ENCODE measurements at places on chromosomes 3 and 15.

GRCh38 chr15:45177285-45177684, 10.5 kb downstream of the SHF start:
- no peak for DNase-seq

DNA sequence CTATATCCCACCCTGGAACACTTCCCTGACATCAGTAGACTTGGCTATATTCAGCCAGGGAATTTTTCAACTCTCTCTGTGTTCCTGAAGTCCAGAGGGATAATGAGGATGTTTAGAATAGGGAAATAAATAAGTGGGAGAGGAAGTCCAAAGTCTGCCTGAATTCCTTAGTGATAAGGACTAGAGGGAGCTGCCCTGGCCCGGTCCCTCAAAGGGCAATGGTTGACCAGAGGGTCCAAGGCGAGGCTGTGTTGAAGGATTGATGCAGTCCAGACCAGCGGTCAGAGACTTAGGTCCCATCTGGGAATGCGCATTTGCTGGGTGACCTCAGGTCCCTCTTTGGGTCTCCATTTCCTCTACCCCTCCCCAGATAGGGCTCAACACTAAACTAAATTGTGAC, 7.9 kb downstream of the VIPR1 start:
- DNase-seq = no peak

GRCh38 chr3:58586776-58587192, 9.6 kb upstream of the FAM107A start:
- DNase-seq = no peak

- DNase-seq = no peak
These were observed 446.1 kb downstream of the CNTN4 start for GRCh38 chr3:2544718-2545117.

- no peak for DNase-seq
These were observed 746.4 kb upstream of the NR2F2 start for GRCh38 chr15:95584088-95584487.

GRCh38 chr15:95261546-95261945, 1030.2 kb downstream of the MCTP2 start:
- DNase-seq = no peak

DNA sequence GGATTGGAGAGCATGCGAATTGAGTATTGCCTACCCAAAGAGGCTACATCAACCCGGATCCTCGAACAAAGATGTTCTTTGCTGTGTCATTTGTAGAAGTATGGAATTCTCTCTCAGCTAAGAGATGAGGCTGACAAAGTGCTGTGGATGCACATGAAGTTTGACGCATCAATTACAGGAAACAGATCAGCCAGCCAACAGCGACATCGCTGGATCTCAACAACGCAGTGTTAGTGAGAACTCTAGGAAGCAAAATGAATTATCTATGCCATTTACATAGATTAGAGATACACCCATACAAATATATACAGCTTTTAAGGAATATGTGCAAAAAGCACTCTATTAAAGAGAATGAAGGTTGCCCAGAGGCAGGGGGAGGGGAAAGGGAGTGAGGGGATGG, 160.6 kb upstream of the RGMA start:
- no peak for DNase-seq

- no peak for DNase-seq
These were observed 70.5 kb upstream of the EPHB3 start for GRCh38 chr3:184491011-184491576.

- DNase-seq = no peak
These were observed 522 bp upstream of the LMLN start for GRCh38 chr3:197959500-197959890.

GRCh38 chr15:91852741-91853510, 582 bp upstream of the SLCO3A1 start:
- DNase-seq = peak; percentile 41

DNA sequence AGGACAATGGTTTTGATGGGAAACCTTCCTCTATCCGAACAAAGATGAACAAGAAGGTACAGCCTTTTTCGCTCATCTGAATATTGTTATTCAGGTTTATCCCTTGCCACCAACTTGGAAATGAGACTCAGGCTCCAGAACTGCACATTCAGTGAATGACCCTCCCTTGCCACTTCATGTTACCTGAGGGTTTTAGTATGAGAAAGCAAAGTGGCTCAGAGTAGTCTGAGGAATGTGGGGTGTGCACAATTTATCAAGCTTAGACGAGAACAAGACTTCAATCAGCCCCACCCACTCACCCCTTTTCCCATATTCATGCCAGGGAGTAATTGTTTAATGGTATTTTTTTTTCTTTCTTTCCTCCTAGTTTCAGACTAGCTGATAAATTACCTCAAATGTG, 265.3 kb upstream of the POU1F1 start:
- no peak for DNase-seq

DNA sequence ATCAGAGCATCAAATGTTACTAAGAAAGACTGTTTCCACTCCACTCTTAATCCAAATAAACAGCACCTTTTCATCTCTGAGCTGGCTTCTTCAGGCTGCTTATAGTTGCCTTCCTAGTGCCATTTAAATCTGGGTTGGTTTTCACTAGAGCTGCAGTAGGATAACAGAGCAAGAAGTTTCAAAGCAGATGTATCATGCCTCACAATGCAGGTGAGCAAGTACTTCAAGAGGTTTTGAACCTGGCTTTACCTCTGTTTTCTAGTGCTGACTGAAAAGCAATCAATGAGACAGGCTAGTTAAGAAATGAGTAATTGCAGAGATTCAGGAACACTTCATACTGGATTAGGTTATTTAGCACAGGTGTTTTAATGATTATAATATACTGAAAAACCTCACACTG, 147.7 kb upstream of the SATB1 start:
- no peak for DNase-seq

- no peak for DNase-seq
These were observed 37.3 kb upstream of the KLHL6 start for GRCh38 chr3:183592821-183593220.

DNA sequence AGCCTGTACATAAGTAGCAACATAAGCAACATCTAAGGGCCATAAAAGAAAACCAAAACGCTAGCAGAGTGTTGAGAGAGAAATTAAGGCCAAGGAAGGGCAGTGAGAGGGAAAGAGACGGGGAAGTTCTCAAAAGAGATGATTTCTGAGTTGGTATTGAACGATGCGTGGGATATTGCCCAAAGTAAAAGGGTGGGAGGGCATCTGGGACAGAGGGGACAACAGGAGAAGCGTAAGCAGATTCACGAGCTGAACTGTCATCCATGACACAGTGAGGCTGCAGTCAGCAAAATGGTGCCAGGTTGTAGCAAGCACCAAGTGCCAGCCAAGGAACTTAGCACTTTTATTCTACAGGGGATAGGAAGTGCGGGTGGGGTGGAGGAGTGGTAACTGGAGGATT, 11.8 kb downstream of the NCEH1 start:
- DNase-seq = no peak

- DNase-seq = no peak
These were observed 71.6 kb upstream of the SYN2 start for GRCh38 chr3:11932636-11933035.

- DNase-seq = no peak
These were observed 545.3 kb downstream of the MAGI1 start for GRCh38 chr3:65493371-65493882.

- DNase-seq = no peak
These were observed 11.7 kb upstream of the CMTM7 start for GRCh38 chr3:32379831-32380500.

GRCh38 chr15:74497584-74497983, 36.6 kb upstream of the UBL7 start:
- DNase-seq = no peak

- DNase-seq = no peak
These were observed 16.3 kb downstream of the PPP2R3A start for GRCh38 chr3:135981701-135982403.
